ENCODE measurements at places on chromosomes 12 and 14.

DNA sequence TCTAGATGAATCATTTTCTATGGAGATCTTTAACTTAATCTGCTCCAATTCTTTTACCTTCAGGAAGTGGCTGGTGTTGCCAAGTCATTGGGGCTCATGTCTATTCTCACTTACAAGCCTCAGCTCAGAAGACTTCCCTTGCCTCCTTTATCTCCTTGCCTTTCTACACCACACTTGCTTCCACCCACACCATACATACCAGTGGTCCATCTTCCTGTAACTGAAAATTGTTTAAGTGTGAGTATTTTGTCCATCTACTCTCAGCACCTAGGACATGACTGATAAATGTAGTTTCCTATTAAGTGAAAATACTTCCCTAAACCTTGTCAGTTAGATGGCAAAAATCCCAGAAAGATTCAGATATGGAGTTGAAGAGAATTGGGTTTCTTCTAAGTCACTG is 199.7 kb upstream of the CPNE8 start:
- no peak for DNase-seq

DNA sequence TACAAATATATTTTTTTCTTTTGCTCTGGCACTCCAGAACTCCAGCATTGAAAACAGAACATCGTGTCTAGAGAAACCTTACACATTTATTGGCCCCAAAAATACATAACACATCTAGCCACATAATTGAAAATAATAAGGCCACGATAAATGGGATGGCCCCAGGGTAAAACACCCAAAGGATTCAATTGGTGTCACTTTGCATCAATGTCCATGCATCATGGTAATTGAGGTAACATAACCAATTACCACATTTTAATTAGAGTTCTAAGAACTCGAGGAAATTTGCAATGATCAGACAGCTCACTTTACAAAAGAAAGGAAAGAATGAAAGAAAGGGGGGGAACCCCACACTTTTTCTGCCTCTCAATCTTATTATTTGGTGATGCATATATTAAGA is 151.8 kb upstream of the NPAS3 start:
- DNase-seq = no peak

DNA sequence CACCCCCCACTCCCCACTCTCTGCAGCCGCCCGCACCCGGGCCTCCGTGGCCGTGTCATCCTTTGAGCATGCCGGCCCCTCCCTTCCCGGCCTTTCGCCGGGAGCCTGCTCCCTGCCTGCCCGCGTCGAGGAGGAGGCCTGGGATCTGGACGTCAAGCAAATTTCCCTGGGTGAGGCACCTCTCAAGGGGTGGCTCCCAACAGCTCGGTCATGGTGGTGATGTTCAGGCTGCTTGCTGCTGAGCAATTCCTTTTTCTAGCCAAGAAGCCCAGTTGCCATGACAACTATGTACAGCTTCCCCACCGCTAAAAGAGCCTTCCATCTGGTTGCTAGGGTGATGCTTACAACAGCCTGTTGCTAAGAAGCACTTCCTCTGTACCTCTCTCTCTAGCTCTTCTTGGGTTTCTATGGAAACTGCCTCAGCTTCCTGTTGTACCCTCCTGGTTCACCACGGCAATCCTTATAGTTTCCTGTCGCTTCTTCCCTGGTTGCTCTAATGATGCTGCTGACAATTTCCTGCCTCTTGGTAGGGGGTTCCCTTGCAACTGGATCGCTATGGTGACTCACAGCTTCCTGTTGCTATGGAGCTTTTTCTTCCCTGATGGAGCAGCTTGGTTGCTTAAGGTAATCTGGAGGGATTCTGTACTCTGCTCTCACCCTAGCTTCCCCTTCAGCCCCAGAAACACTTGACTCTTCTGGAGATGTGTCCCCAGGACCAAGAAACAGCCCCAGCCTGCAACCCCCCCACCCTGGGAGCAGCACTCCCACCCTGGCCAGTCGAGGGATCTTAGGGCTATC is 11.0 kb downstream of the ZNF219 start:
- DNase-seq = no peak

- no peak for DNase-seq
Measured at GRCh38 chr12:124532331-124532750, 35.1 kb downstream of the NCOR2 start.

GRCh38 chr12:44777044-44777443 is 99.1 kb downstream of the NELL2 start:
- DNase-seq = no peak

DNA sequence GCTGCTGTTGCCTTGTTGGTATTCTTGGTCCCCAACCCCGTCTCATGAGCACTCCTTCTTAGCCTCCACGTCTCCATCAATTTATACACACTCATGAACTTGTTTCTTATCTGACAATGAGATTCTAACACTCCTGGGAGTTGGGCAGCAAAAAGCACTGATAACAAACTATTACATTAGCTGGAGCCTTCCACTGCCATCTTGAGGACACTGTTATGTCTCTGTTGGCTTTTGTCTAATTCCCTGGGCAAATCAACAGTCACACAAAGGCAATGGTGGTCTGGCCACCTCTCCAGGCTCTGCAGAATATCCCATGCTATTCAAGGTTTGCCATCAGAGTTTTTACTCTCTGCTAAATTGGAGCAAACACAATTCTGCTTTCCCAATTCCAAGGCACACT is 117.8 kb upstream of the COCH start:
- no peak for DNase-seq

- no peak for DNase-seq
Measured at GRCh38 chr14:101476916-101477553, 84.3 kb upstream of the DIO3 start.

DNA sequence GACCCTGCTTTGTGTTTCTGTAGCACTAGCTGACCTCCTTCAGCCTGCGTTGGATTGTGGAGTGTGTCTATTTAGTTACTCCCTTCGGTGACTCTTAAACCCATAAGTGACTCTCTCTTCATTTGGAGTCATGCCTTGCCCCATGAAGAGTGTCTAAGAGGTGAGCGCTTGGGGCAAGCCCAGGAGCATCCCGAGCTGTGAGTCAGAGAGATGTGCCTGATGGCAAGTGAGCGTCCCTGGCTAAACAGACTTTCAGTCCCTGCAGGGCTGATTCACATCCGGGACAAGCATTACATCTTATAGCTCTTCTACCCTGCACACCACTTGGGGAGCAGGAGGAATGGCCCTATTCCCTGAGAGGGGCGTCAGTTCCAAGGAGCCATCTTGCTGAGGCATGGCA is 24.3 kb upstream of the ATF1 start:
- DNase-seq = no peak

GRCh38 chr12:21547437-21547836 is 21.3 kb downstream of the SPX start:
- DNase-seq = peak; percentile 10

DNA sequence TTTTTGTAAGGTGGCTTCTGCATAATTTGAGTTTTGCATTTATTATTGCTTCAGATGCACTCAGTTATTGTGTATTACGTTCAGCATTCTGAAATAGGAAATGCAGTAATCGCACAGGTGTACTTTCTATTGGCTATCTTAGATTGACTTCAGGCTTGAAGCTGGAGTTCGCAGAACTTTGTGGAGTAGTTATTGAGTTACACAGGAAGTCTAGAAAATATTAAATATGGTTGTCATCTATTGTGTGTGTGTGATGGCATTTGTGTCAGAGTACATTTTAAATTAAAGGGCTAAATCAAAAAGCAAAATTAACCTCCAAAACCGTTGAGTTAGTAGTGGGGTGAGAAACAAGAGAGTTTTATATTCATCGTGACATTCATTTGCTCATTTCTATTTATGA is 2.7 kb downstream of the ARID2 start:
- DNase-seq = no peak

GRCh38 chr12:118144499-118144898 is 8.6 kb downstream of the PEBP1 start:
- no peak for DNase-seq

- no peak for DNase-seq
Measured at GRCh38 chr12:31325524-31325875, 450 bp downstream of the SINHCAF start.

DNA sequence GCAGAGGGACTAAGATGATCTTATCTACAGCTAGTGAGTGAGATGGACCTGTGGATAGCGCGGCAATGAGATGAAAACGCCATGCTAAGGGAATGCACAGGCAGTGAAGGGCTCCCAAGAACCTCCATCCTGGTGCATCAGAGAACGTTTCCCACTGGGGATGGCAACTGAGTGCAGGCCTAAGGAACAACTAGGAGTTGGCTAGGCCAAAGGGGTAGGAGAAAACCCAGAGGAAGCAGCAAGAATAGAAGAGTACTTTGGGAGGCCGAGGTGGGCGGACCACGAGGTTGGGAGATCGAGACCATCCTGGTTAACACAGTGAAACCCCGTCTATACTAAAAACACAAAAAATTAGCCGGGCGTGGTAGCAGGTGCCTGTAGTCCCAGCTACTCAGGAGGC is 24.6 kb upstream of the BATF start:
- no peak for DNase-seq

GRCh38 chr12:93502802-93503623 is 35.7 kb downstream of the MRPL42 start:
- peak; percentile 56 for DNase-seq

DNA sequence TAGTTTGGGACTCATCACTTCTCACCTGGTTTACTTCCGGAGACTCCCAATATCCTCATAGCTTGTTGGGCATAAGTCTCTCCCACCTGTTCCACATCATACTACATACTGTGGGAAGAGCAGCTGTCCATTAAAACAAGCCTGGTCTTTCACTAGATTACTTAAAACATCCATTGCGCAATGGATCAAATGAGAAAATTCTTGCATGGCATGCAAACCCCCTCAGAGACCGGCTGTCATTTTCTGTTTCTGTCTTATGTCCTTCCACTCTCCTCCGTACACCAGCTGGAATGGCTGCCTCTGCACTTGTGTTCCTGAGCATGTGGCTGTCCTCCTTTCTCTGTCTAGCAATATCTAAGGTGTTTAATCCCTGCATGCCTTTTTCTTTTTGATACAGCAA is 265.6 kb downstream of the TMEM117 start:
- DNase-seq = no peak

DNA sequence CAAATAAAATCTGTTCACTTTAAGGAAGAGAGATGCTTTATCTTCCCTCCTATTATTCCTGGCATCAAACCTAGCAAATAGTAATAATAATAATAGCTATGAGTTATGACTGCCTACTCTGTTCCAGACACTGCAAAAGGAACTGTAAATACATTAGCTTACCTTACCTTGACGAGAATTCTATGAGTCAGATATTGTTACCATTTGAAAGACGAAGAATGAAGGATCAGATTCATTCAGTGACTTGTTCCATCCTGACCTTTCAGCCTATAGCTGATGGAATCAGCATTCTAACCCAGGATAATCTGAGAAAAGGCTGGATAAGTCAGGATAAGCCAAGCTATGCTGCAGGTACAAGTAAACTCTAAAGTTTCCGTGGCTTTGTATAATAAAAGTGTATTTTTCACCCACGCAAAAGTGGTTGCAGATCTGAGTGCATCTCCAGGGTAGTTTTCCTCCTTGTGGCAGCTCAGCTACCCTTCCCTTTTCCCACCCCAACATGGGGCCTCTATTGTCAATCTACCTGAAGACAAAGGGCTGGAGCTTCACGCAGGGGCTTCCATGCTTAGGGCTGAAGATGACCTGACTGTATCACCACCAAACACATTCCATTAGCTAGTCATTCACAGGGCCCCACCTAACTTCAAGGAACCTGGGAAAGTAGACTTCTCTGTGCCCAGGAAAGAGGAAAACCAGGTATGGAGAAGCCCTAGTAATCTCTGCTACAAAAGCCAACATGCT is 57.2 kb upstream of the CCND2 start:
- no peak for DNase-seq

- DNase-seq = peak; percentile 51
Measured at GRCh38 chr12:1593174-1594005, 991 bp downstream of the FBXL14 start.

DNA sequence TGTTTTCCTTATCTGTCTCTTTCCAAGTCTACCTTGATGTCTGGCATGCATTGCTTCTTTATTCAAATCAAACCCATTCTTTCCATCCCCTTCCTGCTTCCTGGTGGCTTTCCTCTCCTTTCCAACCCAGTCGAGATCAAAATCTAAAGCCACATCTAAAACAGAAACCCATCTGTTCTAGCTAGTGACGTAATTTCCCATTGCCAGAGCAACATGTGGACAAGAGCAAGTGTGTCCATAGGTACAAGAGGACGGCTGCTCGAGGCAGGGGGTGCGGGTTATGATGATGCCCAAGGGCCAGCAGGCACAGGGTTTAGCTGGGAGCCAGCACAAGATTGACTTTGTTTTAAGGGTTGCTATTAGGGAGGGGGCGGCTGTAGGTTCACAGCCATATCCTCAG is 7.0 kb downstream of the KRT80 start:
- DNase-seq = no peak

GRCh38 chr12:44930972-44931600 is 55.0 kb upstream of the NELL2 start:
- no peak for DNase-seq

- DNase-seq = no peak
Measured at GRCh38 chr12:99024870-99025269, 379.8 kb downstream of the APAF1 start.

GRCh38 chr14:92449404-92450181 is 64.0 kb upstream of the RIN3 start:
- DNase-seq = no peak

DNA sequence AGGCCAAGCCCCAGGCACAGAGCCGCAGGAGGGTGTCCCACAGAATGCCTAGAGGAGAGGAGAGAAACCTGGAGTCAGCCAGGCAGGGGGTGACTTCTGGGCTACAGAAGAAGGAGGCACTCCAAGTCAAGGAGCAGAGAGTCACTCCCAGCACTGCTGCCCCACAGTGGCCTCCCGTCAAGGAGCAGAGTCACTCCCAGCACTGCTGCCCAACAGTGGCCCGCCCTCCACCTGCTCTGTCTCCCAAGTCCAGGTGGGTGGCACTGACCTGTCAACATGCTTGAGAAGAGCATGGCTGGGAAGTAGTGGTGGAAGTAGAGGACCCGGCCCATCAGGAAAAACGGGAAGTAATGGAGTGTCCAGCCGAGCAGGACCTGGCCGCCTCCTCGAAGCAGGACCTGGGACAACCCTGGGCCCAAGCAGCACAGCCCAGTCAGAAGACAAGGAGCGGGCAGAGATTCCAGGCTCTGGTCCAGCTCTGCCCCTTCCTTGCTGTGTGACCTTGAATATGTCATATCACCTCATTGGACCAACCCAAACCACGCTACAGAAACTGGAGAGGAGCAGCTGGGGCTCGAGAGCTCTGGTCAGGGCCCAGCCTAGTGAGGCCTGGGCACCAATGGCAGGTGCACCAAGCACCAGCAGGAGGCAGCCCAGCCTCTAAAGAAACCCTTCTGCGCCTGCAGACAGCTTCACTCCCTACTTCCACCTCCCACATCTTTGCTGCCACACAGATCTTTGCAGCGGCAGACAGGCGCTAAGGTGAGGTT is 7.6 kb upstream of the NGB start:
- no peak for DNase-seq

- no peak for DNase-seq
Measured at GRCh38 chr12:127957001-127957660, 309.8 kb upstream of the TMEM132C start.
